ENCODE measurements at places on chromosomes 3 and 15.

GRCh38 chr15:67108122-67108961, 42.9 kb downstream of the SMAD3 start:
- DNase-seq: no peak

- peak; percentile 80 for DNase-seq
Observed at GRCh38 chr15:25849157-25849921, 13.8 kb downstream of the ATP10A start.

GRCh38 chr3:184908859-184909258, 96.9 kb downstream of the VPS8 start:
- DNase-seq: no peak

- DNase-seq: peak; percentile 30
Observed at GRCh38 chr15:69493406-69493805, 40.8 kb downstream of the RPLP1 start.

DNA sequence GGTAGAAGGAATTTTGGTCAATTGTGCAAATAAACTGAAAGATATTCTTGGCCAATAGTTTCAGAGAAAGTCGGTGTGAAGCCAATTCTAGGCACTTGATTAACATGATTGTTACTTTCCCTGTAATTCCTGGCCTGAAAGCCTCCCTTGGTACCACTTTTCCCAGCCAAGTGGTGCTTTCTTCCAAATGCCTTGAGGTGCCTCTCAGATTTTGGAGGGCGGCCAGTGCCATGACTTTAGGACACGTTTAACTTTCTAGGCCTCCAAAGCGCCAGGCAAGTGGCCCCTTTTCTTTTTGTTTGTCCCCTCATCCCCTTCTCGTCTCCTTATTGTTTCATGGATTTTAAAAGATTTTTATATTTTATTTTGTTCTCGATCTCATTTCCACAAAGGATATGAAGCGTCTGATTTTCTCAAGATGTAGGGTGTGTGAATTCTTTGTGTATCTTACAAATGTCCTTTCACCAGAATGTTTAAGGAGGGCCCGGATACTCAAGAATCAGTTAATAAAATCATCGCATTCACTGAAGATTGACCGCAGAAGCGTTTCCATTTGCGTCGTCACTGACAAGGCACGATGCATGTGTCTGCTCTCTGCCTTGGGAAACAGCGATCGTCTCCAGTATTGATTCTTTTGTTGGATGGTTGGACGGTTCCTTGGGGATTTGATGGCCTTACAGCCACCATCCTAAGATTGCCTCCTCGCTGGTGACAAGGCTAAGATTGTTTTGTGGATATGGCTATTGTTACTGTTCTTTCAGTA, 87.8 kb downstream of the ASB7 start:
- DNase-seq: no peak

DNA sequence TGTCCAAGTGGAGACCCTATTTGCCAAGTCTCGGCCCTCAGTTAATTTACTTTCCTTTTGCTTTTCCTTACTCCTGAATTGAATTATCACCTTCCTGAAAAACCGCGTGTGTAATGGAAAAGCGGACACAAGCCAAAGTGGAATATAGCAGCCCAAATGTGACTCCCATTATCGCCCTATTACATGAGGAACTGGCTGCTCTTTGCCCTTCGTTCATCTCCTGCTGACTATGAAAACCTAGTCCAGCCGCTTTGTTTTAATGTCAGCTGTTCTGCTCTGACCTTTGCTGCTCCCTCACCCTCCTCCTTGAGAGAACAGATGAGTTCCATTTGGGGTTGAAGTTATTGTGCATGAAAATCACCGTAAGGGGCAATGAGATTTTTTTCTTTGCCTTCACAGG, 632.7 kb upstream of the SUCLG2 start:
- DNase-seq: no peak

- DNase-seq: no peak
Observed at GRCh38 chr15:26029146-26029545, 166.0 kb upstream of the ATP10A start.
